ENCODE measurements at places on chromosomes 2 and 18.

GRCh38 chr2:26561918-26562810 is 79.0 kb downstream of the CIB4 start:
- peak; percentile 47 for DNase-seq

DNA sequence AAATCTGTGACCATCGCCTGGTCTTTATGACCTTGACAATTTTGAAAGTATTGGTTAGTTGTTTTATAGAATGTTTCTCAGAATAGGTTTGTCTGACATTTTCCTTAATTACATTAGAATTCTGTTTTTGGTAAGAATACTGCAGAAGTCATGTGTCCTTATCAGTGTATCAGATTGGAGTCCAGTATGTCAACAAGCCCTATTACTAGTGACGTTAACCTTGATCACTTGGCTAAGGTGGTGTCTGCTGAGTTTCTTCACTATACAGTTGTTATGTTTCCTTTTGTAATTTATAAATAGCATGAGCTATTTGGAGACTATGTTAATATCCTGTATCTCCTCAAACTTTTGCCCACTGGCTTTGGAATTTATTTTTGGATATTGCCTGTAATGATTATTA is 10.8 kb upstream of the IL36G start:
- no peak for DNase-seq

DNA sequence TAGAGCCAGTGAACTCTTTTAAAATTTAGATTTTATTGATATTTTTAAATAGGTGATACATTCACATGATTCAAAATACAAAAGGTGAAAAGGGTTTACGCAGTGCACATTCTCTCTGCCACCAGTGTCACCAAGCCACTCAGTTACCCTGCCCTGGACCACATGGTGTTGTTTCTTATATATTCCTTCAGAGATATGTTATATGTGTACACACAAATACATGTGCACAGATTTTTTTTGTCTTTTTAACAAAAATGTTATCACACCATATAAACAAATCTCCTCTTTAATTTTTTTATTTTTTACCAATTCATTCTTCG is 26.2 kb downstream of the SERPINB4 start:
- no peak for DNase-seq

- DNase-seq: no peak
Measured at GRCh38 chr2:232817756-232818155, 41.4 kb upstream of the KCNJ13 start.
